Vein endothelial cell (primary cell): ENCODE measurements at places on chromosomes 6 and 20. TPM values are rescaled to one million over a fixed set of nuclear protein-coding genes. Genes with fewer than 3 reads are reported as not detected.

IL17F gene
- total RNA-seq: not detected in 2 replicates

EFCAB8 gene
- under 0.01 TPM in 2 replicates for total RNA-seq

MRPL2 gene
- 19.1 and 26.5 TPM in 2 replicates for total RNA-seq

TOX2 gene
- 3.9 and 4.2 TPM in 2 replicates for total RNA-seq

FHL5 gene
- not detected in 2 replicates for total RNA-seq

BCAS4 gene
- total RNA-seq: 1.1 and 1.3 TPM in 2 replicates

MRAP2 gene
- 3.6 and 3.8 TPM in 2 replicates for total RNA-seq

OXT gene
- not detected in 2 replicates for total RNA-seq

PRR18 gene
- not detected in 2 replicates for total RNA-seq

EDN3 gene
- total RNA-seq: not detected in 2 replicates

SLC22A2 gene
- total RNA-seq: not detected in 2 replicates

LPA gene
- total RNA-seq: not detected in 2 replicates

LY6G5C gene
- total RNA-seq: 1.3 and 2.4 TPM in 2 replicates

GINM1 gene
- 40.8 and 48.0 TPM in 2 replicates for total RNA-seq

NKAIN2 gene
- not detected in 2 replicates for total RNA-seq

RAET1L gene
- not detected in 2 replicates for total RNA-seq

MUC22 gene
- total RNA-seq: not detected in 2 replicates

BMP6 gene
- 163 and 246 TPM in 2 replicates for total RNA-seq

STMND1 gene
- not detected in 2 replicates for total RNA-seq

ARHGAP40 gene
- total RNA-seq: under 0.01 and 0.10 TPM in 2 replicates

PBOV1 gene
- not detected in 2 replicates for total RNA-seq

PROKR2 gene
- not detected in 2 replicates for total RNA-seq

MDN1 gene
- total RNA-seq: 27.1 and 37.4 TPM in 2 replicates
